ENCODE measurements at places on chromosomes 12 and 14.

- DNase-seq, result no peak
These were observed 13.5 kb upstream of the ATF1 start for GRCh38 chr12:50750366-50750765.

DNA sequence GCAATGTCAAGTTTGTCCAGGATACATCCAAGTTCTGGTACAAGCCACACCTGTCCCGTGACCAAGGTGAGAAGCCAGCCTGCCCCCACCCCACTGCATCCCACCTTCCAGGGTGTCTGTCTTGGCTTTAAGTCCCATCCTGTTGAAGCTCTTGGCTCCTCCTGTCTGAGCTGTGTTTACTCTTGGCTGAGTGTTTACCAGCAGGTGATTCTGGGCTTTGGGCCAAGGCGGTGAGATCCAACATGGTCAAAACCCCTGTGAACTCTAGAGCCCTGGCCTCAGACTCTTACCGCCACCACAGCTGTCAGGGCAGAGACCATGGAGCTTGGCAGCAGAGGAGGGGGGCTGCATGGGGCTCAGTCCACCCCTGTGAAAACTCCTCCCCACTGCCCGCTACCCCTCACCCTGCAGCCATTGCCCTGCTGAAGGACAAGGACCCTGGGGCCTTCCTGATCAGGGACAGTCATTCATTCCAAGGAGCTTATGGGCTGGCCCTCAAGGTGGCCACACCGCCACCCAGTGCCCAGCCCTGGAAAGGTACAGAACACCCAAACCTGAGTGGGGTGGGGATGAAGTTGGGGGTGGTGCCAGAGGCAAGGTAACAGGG is 11.6 kb downstream of the TNS2 start:
- DNase-seq, result no peak

DNA sequence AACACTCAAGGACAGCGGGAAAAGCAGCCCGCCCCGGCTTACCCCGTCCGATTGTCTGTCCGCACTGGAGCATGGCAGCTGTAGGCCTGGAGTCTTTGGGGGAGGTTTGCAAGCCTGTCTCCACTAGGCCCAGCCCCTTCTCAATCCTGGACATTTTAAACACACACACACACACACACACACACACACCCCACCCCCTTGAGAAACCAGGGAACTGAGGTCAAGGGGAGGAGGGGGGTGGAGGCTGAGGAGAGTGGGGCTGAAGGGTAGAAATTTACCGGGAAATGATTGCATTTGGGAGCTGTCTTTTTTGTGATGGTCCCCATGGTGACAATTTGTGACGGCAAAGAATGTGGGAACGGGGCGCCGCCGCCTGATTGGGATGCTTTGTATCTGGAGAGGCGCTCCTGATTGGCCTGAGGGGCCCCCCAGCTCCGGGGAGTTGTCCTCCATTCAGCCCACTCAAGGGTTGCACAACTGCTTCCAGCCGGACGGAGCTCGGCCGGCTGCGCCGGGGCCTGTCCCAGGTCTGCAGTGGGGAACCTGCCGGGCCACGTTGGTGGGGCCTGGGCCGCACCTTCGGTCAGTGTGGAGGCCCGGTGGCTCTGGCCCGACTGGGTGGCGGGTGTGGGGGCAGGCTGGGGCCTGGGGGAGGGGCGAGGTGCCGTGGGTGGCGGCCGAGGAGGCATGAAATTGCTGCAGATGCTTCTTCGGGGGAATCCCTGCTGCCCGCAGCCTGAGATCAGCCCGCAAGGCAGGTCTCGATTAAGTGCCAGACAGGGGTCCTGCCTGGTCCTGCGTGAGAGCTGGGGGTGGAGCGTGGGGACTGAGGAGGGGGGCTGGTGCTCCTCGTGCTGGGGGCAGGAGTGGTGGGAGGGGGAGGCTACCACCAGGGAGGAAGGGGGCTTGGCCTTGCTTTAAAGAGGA is at the start of gene FAM181A:
Gene FAM181A (plus strand): TSS at position 472 of the 927 bp plus-strand sequence. CDS start 942 bp downstream, outside the sequence.
- no peak for DNase-seq

GRCh38 chr12:54140588-54141388 is 48.0 kb downstream of the SMUG1 start:
- DNase-seq, result no peak

GRCh38 chr12:132009336-132009859 is 59.7 kb downstream of the EP400 start:
- DNase-seq, result no peak

- DNase-seq, result no peak
These were observed 13.3 kb downstream of the LIN7A start for GRCh38 chr12:80924437-80924836.

- DNase-seq, result no peak
These were observed 489.0 kb downstream of the SNAPC1 start for GRCh38 chr14:62251237-62251636.

GRCh38 chr12:28622406-28622805 is 432.1 kb downstream of the CCDC91 start:
- DNase-seq, result no peak

DNA sequence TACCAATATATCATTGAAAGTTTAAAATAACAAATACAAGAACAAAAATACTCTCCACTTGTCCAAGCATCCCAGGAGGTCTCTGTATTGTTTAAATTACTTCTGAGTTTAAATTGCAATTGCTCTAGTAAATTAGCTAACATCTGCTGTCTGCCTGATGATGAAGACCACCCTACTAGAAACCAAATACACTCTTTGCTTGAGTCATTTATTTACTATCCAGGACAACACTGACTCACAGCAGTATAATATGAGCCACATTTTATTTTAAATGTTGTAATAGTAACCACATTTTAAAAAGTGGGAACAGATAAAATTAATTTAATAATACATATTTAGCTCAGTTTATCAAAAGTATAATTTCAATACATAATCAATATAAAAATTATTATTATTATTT is 62.9 kb upstream of the EEA1 start:
- no peak for DNase-seq

- no peak for DNase-seq
These were observed 11.3 kb upstream of the ERP27 start for GRCh38 chr12:14949631-14950030.

- DNase-seq, result no peak
These were observed 49.9 kb upstream of the PLXNC1 start for GRCh38 chr12:94098466-94098865.

DNA sequence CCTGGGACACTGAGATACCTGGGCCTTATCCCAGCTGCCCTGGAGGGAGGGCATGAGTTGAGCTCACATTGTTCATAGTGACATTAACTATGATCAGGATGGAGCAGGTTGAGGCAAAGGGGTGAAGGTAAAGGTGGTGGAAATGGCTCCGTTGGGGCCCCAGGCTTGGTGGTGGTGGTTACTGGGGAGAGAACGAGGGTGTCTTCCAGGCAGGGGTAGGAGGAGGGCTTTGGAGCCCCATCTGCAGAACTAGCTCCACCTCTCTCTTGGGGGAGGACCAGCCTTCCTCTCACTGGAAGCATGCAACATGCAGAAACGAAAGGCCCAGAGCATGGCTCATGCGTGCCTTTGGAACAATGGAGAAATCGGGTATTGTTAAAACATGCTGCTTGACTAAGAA is 217.0 kb downstream of the SLC41A2 start:
- no peak for DNase-seq

DNA sequence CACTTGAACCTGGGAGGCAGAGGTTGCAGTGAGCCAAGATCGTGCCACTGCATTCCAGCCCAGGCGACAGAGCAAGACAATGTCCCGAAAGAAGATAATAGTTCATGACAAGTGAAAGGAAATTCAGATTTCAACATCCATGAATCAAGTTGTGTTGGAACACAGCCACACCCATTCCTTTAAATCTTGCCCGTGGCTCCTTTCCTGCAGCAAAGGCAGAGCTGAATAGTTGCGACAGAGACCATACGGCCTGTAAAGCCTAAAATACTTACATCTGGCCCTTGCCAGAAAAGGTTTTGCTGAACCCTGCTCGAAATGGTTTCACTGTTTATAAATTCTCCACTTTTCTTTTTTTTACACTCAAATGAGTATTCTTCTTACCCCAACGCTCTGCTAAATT is 17.7 kb upstream of the ITPK1 start:
- DNase-seq, result no peak

GRCh38 chr12:78359520-78359919 is 505.1 kb upstream of the SYT1 start:
- no peak for DNase-seq

DNA sequence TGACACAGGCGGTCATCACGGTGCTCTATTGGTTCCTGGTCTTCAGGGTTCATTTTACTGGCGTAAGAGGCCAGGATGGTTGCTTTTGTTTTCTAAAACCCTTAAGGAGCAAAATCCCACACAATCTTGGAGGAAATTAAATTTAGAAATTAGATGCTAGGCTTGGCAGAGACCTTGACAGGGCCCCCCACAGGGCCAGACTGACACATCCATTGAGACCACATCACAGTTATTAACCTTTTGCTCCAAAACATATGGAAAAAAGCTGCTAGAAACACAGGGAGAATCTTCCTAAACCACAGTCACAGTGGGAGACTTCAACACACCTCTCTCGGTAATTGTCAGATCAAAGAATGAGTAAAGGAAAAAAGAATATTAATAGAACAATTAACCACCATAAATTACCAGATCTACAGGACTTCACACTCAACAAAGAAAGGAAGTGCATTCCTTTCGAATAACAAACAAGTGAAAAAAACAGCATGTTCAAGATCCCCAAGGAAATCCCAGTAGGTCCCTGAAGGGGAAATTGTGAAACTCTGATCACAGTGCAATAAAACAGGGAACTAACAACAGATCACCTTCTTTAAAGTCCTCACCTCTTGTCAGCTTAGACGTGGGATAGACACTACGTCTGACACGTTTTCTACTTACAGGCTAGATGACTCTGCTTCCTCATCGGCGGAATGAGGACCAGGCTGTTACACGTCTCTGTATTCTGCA is 40.2 kb upstream of the TMEM179 start:
- DNase-seq, result no peak

GRCh38 chr12:58148405-58148804 is 207.0 kb downstream of the ATP23 start:
- no peak for DNase-seq

- no peak for DNase-seq
These were observed 11.9 kb downstream of the RIN3 start for GRCh38 chr14:92525322-92526095.

DNA sequence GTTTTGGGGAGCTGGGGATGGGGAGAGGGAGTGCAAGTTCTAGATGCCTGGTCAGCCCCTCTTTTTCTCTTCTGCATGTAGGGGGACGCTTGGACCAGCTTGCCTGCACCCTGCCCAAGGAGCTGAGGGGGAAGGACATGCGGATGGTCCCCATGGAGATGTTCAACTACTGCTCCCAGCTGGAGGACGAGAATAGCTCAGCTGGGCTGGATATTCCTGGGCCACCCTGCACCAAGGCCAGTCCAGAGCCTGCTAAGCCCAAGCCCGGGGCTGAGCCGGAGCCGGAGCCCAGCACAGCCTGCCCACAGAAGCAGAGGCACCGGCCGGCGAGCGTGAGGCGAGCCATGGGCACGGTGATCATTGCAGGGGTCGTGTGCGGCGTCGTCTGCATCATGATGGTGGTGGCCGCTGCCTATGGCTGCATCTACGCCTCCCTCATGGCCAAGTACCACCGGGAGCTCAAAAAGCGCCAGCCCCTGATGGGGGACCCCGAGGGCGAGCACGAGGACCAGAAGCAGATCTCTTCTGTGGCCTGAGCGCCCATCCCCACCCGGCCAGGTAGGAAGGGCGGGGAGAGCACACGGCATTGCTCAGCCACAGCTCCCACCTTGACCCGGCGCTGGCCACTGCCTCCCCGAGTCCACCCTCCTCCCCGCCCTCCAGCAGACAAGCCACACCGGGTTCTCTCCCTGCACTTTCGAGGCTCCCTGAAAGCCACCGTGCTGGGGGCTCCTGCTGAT is 14.0 kb downstream of the LRTM2 start:
- DNase-seq, result no peak

DNA sequence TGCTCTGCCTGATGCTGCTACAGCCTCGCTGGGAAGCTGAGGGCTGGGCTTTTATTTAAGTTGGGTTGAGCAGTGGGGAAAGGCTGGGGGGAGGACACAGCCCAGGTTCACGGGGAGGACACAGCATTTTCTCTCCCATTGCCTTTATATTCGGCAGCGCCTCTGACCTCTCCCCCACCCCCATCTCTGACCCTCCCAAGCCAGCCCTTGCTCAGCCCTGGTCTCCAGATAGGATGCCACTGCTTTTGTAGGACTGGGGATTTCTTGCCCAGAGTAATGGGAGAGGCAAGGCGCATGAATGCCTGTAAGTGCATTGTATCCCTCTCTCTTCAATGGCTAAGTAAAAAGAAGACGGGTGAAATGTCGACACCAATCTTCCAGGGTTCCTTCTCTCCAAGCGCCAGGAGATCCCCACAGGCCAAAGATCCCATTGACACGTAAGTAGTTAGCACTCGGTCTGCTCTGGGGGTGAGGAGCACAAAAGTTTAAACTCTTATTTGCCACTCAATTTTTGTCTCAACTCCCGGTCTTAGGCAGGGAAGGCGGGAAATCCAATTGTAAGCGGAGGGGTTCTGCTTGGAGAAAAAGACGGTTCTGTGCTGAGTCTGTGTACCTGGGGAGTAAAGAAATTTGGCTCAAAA is 4.6 kb downstream of the HOXC4 start:
- DNase-seq, result no peak

- DNase-seq, result no peak
These were observed 159.8 kb downstream of the FSCB start for GRCh38 chr14:44347316-44347715.

DNA sequence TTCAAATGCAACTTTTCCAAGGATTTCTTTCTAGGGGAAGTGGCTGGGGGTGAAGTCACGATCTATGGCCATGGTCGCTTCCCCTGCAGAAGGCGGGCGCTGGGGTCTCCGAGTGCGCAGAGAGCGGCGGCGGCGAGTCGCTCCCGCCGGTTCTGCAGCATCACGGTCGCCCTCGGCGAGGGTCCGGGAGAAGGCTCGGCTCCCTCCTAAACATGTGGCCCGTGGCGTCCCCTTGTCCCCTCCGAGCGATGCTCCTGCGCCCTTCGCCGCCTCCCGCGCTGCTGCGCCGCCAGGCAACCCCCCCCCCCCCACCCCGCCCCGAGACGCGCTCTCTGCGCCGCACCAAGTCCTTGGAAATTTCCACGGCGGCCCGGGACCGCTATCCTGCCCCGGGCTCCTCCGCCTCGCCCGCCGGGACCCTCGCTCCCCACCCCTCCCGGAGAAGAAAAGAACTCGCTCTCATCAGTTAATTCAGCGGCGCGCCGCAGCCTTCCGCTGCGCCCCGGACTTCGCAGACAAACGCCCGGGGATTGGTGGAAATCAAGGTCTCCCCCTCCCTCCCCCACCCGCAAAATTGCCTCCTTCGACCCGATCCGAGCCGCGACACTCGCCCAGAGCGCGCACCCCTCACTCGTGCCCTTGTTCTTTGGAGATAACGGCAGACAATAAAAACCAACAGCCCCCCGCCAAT is at the start of gene ST8SIA1:
Gene ST8SIA1 (minus strand): TSS at position 298 of the 691 bp plus-strand sequence. CDS start 475 bp downstream, outside the sequence.
- DNase-seq, result no peak
